ENCODE measurements at places on chromosomes 13 and 19.

- DNase-seq, result no peak
Measured at GRCh38 chr13:77329911-77330584, 3.2 kb upstream of the MYCBP2 start.

- DNase-seq, result peak; percentile 17
Measured at GRCh38 chr13:33728271-33729037, 89.5 kb upstream of the RFC3 start.

- no peak for DNase-seq
Measured at GRCh38 chr19:12272386-12272785, 22.3 kb downstream of the ZNF44 start.

- peak; percentile 80 for DNase-seq
Measured at GRCh38 chr13:97231829-97232196, 9.7 kb downstream of the MBNL2 start.

GRCh38 chr13:26897706-26898550 is 137.3 kb upstream of the GPR12 start:
- no peak for DNase-seq

DNA sequence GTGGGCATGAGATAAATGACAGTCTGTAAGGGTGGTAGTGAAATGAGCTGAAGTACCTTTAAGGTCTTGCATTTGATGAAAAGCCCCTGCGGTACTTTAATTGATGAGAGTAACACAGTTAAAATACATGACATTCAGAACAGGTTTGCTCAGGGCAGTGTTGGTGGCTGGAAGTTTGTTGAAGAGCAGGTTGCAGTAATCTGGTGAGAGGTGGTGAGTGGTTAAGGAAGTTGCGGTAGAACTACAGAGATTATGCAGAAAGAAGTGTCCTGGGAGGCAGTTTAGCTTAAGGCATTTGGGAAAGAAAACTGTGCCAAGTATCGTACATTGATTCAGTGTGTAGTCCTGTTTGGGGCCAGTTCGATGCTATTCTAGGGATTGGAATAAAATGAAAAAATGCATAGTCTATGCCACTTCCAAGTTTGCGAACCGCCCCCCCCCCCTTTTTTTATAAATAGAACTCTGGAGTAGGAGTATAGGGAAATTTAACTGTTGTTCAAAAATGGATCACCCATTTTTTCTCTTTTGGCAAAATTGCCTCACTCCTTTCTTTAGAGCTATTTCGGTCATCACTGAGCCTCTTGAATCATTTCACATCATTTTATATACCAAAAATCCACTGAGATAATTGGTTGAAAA is 42.7 kb downstream of the SLAIN1 start:
- no peak for DNase-seq

- no peak for DNase-seq
Measured at GRCh38 chr13:52446265-52446664, 4.2 kb downstream of the VPS36 start.

DNA sequence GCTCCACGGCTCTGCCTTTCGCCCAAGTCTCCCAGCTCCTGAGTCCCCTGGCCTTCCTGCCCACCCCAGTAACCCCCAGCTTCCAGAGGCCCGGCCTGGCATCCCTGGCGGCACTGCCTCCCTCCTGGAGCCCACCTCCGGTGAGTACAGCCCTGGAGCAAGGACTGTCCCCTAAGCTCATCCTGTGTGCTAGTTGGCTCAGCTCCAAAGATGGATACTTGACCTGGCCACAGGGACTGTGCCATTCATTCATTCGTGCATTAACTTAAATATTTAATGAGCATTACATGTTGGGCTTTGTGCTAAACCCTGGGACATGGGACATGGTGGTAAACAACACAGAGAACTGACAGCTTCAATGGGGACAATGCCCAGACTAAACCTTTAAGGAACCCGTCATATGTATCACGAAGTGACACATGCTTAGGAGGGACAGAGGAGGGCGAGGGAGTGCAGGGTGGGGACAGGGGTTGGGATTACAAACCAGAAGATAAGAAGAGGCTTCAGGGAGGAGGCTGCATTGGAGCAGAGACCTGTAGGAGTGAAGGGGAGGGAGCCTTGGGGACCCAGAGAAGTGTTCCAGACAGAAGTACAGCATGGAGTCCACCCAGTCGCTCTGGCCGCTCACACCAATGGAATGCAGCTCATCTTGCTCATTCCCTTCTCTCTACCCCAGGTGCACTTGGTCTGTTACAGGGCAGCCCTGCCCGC is 6.9 kb upstream of the OVOL3 start:
- peak; percentile 33 for DNase-seq

GRCh38 chr13:66102864-66103263 is 1127.3 kb downstream of the PCDH9 start:
- DNase-seq, result peak; percentile 48

DNA sequence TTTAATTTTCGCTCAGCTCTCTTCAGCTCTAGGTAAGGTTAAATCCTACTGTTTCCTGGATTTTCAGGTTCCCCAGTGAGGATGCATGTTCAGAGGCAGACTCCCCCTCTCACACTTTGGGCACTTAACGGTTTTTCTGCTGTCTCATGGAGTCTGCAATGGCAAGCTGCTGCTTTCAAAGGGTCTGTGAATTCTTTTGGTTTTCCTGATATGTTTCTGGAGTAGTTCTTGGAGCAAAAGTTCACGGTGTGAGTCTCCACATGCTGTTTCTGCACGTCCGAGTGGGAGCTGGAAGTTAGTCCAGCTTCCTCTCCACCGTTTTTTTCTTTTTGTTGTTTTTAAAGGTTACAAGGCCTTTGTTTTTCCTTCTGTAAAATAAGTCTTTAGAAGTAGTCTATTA is 35.4 kb downstream of the DNAJC15 start:
- no peak for DNase-seq
